ENCODE measurements at places on chromosomes 16 and 17. TPM values are rescaled to one million over a fixed set of nuclear protein-coding genes. Genes with fewer than 3 reads are reported as not detected.

DNA sequence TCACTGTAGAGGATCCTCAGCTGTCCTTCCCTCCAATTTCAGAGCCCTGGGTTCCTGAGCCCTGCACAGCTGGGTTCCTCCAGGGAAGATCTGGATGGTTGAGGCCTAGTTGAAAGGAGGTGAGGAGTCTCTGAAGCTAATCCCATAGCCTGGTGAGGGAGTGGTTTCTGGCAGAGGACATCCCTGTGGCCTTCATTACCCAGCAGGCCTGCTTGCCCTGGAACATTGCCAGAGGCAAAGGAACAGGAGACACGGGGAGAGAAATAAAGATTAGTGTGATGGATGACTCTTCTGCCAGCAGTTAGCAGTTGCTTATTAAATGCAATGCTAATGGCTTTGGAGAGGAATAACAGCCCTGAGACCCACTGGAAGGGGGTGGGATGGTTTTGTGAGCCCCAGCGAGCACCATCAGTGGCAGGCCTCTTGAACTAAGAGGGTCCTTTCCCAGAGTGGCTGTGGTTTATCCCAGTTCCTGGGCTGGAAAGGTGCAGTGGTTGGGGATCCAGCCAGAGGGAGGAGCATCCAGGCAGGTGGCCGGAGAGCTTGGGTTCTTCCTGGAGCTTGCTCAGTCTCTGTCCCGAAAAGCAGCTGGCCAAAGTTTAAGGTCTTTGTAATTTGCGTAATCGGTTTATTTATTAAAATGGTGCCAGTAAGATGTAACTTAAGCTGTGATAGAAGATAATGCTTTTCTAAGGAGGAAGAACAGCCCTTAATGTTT lies 209.7 kb downstream of the CCDC182 start:
- H3K27me3 ChIP-seq: no peaks in the 10 kb centered on the region
- DNase-seq: no peak
- H3K36me3 ChIP-seq: peaks cover 3% of the 10 kb centered on the region
- H3K27ac ChIP-seq: no peak overlapping the region

DNA sequence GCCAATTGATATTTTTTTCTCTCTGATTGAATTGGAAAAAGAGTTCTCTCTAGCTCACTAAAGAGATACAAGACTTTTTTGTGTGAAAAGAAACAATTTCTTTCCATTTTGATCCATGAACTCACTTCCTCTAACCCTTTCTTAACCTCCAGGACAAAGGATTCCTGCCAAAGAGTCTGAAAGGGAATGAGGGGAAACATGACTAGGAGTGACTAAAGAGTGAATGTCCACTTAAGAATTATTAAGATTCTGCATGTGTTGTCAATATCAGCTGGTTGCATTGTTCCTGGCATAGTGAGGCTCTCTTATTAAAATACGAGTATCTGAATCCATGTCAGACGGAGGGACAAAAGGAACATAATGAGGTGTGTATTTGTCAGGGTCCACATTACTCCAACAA lies 344.7 kb downstream of the GRIN2A start:
- no peaks in the 10 kb centered on the region for H3K36me3 ChIP-seq
- H3K4me1 ChIP-seq: no peaks in the 10 kb centered on the region
- H3K4me3 ChIP-seq: no peak overlapping the region
- H3K27ac ChIP-seq: no peak overlapping the region
- no peak for DNase-seq

The TBC1D3K gene
- total RNA-seq: not detected

- H3K27me3 ChIP-seq: no peaks in the 10 kb centered on the region
- peaks cover 46% of the 10 kb centered on the region for H3K4me1 ChIP-seq
- H3K36me3 ChIP-seq: peaks cover 20% of the 10 kb centered on the region
- DNase-seq: no peak
- H3K27ac ChIP-seq: peak overlapping the region; percentile 79
Measured at GRCh38 chr16:1691956-1692355, 13.9 kb downstream of the JPT2 start.

The TRAF7 gene
- 71.3 TPM for total RNA-seq

The IL34 gene
- total RNA-seq: 25.0 TPM

DNA sequence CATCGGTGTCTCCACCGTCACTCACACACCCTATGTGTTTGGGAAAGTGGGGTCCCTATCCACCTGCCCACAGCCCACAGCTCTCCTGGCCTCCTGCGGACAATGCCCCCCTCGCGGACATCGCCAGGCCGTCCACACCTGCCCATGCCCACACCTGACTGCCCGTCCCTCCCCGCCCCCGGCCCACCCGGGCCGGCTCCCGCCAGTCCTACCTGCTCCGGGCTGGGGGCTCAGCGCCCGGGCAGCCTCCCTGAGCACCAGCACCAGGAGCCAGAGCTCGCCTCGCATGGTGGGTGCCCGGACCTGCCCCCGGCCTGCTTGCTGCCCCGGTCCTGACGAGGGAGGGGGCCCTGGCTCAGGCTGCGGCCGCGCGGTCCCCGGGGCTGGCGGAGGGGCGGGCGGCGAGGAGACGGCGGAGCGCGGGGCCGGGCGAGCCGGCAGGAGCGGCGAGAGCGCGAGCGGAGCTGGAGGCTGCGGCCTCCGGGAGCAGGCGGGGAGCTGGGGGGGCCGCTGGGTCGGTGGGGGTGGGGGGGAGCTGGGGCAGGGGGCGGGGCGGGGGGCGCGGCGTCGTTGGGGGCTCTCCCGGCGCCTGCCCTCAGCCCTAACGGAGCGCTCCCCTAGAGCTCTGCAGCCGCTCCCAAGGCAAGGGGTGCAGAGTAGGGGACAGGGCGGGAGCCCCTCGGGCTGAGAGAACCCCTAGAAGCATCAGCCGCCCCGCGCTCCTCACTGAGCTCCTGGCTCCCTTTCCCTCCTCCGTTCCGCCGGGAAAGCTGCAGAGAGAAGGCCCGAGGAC lies at the start of gene PLXDC1:
Gene PLXDC1, minus strand, starts transcription at position 488 of the 793 bp plus-strand sequence. Its CDS starts 200 bp downstream, at position 288.
- no peaks in the 10 kb centered on the region for H3K36me3 ChIP-seq
- no peaks in the 10 kb centered on the region for H3K27me3 ChIP-seq
- H3K4me1 ChIP-seq: peaks cover 38% of the 10 kb centered on the region
- peak within 1 kb of the TSS; percentile 93 for H3K27ac ChIP-seq

- H3K27ac ChIP-seq: no peak overlapping the region
- H3K4me3 ChIP-seq: no peak overlapping the region
- DNase-seq: no peak
- H3K36me3 ChIP-seq: no peaks in the 10 kb centered on the region
Measured at GRCh38 chr16:83705856-83706255, 101.9 kb upstream of the HSBP1 start.

DNA sequence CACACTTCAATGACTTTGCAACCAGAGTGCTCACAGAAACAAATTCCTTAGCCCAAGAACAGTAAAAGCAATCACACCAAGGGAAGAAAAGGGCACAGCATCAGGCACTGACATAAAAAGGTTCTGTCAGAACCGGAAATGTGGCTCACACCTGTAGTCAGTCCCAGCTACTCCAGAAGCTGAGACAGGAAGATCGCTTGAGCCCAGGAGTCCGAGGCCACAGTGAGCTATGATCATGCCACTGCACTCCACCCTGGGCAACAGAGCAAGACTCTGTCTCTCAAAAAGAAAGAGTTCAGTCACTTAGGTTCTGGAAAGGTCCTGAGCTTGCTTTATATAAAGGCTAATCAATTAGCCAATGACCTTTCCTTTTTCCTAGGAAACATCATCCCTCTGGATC lies 22.7 kb downstream of the YWHAE start:
- H3K4me1 ChIP-seq: peaks cover 86% of the 10 kb centered on the region
- no peak overlapping the region for H3K4me3 ChIP-seq
- H3K27ac ChIP-seq: peak overlapping the region; percentile 92
- H3K36me3 ChIP-seq: peaks cover 1% of the 10 kb centered on the region
- no peak for DNase-seq

DNA sequence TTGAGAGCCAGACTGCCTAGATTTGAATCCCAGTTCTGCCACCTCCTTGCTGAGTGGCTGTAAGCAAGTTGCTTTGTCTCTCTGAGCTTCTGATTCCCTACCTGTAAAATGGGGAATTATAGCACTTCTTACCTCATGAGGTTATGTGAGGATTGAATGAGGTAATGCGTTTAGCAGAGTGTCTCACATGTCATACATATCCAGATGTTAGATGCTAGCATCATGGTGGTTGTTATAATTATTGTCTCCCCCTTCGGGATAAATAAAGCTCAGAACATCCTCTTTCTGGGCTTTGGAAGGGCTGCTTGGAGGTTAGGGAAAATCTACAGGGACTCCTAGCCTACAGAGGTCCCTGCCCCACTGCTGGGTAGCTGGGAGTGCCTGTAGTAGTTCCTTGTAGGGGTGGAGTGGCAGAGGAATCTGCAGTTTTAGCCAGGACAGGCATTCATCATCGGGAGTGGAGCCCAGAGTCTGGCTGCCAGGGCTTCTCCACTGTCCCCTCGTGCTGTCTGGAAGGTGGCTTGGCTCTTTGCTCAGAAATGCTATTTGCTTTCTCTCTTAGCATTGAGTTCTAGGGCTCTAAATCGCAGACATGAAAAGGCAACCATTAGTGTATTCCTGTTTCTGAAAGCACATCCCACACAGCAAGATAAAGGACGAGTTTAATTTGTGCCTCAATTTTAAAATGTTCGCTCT lies 137.9 kb upstream of the CACNG3 start:
- no peaks in the 10 kb centered on the region for H3K36me3 ChIP-seq
- H3K4me1 ChIP-seq: no peaks in the 10 kb centered on the region
- no peak overlapping the region for H3K27ac ChIP-seq
- DNase-seq: no peak
- no peaks in the 10 kb centered on the region for H3K27me3 ChIP-seq

DNA sequence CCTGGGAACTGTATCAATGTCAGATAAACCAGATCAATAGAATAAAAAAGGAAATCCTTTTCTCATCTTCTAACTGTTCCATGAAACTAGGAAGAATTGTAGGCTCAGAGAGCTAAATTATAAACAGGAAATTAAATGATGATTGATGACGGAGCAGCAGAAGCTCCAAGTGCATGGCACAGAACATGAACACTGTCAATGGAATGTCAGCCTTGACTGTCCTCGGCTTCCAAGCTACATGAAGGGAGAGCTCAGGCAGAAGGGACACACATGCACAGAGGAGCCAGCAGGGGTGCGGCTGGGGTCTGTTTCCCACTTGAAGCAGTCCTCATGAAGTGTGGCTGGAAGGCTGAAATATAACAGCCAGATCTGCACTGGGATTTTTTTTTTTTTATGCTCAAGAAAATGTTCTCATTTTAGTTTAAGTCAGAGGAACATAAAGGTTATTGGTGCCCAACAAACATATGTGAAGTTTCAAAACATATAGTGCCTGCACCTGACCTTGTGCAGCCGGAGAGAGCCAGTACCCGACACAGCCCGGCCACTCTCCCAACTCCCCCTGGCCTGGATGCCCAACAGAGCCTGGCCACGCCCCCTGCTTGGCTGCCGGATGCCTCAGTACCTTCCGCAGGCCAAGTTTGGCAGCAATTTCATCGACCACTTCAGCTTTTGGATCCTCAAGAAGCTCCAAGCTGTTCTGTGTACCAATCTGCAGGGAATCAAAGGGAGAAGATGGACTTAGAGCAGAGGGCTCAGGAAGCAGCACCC lies 37.0 kb downstream of the NPLOC4 start:
- DNase-seq: no peak
- H3K4me3 ChIP-seq: no peak overlapping the region
- H3K27me3 ChIP-seq: no peaks in the 10 kb centered on the region
- H3K36me3 ChIP-seq: peaks cover 20% of the 10 kb centered on the region

DNA sequence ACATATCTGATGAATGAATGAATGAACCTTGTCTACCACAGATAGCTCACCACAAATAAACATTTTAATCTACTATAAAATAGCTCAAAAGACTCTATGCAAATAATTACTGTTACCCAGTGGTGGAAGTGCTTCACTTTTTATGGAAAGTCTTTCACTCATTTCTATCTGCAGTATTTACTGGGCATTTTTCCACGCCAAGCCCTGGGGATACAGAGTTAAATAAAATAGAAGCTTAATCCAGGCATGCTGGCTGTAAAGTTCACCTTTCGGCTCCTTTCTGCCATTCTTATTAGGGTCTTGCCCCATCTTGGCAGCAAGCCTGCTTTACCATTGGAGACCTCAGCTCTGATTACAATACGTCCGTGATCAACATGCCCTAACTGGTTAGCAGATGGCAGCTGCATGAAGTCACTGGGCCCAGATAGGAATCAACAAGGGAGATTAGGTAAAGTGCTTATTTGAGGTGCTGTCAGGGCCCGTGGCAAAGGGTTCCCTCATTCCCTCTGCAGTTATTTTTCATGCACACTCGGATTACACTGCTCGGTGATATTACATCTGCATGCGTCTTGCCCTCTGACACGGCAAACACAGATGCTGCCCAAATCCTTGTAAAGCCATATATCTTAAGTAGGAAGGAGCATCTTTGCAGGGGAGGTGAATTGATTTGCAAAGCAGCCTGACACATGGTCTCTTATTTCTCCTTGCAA lies 648.9 kb downstream of the WWOX start:
- no peak overlapping the region for H3K27ac ChIP-seq
- H3K4me3 ChIP-seq: no peak overlapping the region
- DNase-seq: no peak
- H3K27me3 ChIP-seq: no peaks in the 10 kb centered on the region

The RNF40 gene
- total RNA-seq: 71.1 TPM

- no peaks in the 10 kb centered on the region for H3K27me3 ChIP-seq
- peaks cover 27% of the 10 kb centered on the region for H3K4me1 ChIP-seq
- H3K27ac ChIP-seq: peak overlapping the region; percentile 54
Measured at GRCh38 chr17:57370037-57370581, 113.8 kb downstream of the MSI2 start.

DNA sequence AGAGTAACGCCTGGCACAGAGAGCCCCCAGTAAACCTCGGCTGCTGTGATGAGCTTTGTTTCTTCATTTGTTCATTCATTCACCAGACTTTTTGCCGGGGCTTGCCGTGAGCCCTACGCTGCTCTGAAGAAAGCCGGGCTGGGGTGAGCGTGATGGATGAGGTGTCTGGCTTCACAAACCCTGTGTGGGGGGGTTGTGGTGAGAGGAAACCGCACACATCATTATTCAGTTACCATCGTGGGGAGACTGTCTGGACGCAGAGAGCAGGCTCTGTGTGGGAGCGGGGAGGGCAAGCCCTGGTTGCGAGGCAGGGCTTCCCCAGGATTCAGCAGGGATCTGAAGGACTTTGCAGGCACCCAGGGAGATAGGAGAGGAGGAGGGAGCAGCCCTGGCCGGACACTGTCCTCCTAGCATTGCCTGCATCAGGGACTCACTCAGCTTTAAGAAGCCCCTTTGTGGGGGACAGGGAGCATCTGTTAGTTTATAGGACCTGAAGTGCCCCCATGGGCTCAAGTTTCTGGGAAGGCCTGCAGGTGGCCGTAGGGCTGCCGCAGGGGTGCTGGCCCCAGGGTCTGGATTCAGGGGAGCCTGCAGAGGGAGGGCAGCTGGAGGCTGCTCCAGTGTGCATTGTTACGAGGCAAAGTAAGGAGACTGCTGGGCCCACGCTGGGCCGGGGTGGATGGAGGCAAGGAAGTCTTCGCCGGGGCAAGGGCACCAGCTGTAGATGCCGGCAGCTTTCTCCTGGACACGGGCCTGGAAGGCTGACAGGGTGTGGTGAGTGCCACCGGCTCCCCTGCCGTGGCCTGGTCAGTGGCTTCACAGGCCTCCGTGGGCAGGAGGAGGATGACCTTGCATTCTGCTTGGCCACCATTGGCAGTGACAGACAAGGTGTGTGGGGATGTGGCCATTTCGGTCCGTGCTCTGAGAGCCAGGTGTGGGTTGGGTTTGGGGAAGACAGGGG lies 334.5 kb downstream of the SEC14L1 start:
- peak; percentile 86 for DNase-seq
- peaks cover 6% of the 10 kb centered on the region for H3K36me3 ChIP-seq
- H3K27me3 ChIP-seq: no peaks in the 10 kb centered on the region
- H3K4me3 ChIP-seq: peak overlapping the region; percentile 4

The JMJD8 gene
- total RNA-seq: 56.5 TPM

The C16orf96 gene
- total RNA-seq: 0.23 TPM

GRCh38 chr17:41919840-41920579 lies 1.3 kb upstream of the ACLY start:
- peaks cover 36% of the 10 kb centered on the region for H3K4me1 ChIP-seq
- H3K36me3 ChIP-seq: peaks cover 3% of the 10 kb centered on the region
- peak overlapping the region; percentile 41 for H3K27ac ChIP-seq
- H3K27me3 ChIP-seq: no peaks in the 10 kb centered on the region
- no peak for DNase-seq
- H3K4me3 ChIP-seq: peak overlapping the region; percentile 45

The SDK2 gene
- total RNA-seq: 38.5 TPM

All from chondrocyte (in vitro differentiated cells).